ENCODE measurements at places on chromosomes 7 and 10. TPM values are rescaled to one million over a fixed set of nuclear protein-coding genes. Genes with fewer than 3 reads are reported as not detected.
A peak's percentile ranks its signal among the peaks of the same experiment; 100 is the strongest.

GRCh38 chr7:75789361-75789924 lies 17.4 kb upstream of the CCL26 start:
- H3K27me3 ChIP-seq, result no peaks in the 10 kb centered on the region
- DNase-seq, result no peak
- no peaks in the 10 kb centered on the region for H3K36me3 ChIP-seq
- H3K4me3 ChIP-seq, result no peak overlapping the region
- H3K27ac ChIP-seq, result no peak overlapping the region

DNA sequence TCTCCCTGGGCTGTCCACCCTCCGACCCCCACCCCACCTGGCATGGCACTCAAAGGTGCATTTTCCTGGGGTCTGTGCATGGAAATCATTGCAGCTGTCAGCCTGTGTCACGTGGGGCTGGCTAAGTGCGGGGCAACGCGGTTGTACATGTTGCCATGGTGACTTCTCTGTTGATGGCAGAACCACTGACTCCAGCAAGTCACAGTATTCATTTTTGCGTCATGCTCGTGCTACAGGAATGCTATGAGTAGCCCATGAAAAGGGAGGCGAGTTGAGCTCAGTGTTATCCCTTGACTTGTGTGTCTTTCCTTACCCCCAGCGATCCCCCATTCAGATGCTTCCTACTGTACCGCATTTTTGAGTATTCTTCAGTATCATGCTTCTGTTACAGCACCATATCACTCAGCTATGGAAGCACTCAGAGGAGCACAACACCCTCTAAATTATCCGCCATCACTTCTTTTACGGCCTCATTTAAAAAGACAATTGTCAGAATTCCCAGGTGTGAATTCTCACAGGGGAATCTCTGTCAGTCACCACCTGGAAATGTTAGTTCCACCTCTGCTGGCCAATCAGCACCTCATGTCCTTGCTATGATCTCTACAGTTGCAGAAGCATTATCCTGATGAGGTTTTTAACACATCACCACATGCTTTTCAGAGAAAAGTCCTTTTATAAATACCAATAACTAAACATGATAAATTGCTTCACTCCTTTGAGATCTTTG lies 194.4 kb upstream of the C7orf33 start:
- no peak overlapping the region for H3K4me3 ChIP-seq
- H3K36me3 ChIP-seq, result no peaks in the 10 kb centered on the region
- no peaks in the 10 kb centered on the region for H3K27me3 ChIP-seq
- DNase-seq, result no peak
- no peak overlapping the region for H3K27ac ChIP-seq

- no peaks in the 10 kb centered on the region for H3K36me3 ChIP-seq
- DNase-seq, result no peak
- H3K4me3 ChIP-seq, result no peak overlapping the region
- no peak overlapping the region for H3K27ac ChIP-seq
- no peaks in the 10 kb centered on the region for H3K4me1 ChIP-seq
- H3K27me3 ChIP-seq, result no peaks in the 10 kb centered on the region
These were observed 91.2 kb upstream of the AHR start for GRCh38 chr7:17207220-17207619.

- peak overlapping the region; percentile 64 for H3K27ac ChIP-seq
- H3K27me3 ChIP-seq, result no peaks in the 10 kb centered on the region
- peaks cover 10% of the 10 kb centered on the region for H3K4me1 ChIP-seq
- no peaks in the 10 kb centered on the region for H3K36me3 ChIP-seq
- no peak overlapping the region for H3K4me3 ChIP-seq
These were observed 363.4 kb downstream of the GRID1 start for GRCh38 chr10:86003201-86003621.

The SRRM3 gene
- 0.66 TPM for total RNA-seq

The TMEM236 gene
- 0.59 TPM for total RNA-seq

DNA sequence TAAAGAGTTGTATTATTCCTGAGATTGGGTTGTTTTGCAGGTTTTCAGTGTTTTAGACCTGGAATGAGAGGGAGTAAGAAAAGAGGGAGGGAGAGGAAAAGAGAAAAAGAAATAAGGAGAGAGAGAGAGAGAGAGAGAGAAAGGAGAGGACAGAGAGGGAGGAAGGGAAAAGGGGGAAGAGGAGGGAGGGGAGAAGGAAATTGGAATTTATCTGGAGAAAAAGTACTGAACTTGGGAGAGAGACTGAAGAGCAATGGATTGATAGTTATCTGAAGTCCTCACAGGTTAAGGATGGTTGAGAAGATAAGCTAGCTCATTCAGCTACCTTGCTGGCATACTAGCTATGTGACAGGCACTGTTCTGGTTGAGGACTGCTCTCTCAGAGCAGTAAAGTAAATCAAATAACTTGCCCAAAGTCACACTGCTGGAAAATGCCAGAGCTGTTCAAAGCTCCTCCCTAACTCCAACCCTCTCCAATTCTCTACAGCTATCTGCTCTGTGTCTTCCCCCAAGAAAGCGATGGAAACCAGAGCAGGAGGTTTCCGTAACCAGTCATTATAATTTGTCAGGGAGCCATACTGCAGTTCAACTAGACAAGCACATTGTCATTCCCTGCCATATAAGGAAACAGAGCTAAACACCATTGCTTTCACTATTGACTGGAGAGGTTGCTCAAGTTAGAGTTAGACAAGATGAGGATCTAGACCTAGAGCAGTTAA lies 10.7 kb downstream of the CALD1 start:
- no peaks in the 10 kb centered on the region for H3K27me3 ChIP-seq
- DNase-seq, result no peak

GRCh38 chr7:91082038-91082437 lies 182.2 kb upstream of the FZD1 start:
- no peak overlapping the region for H3K27ac ChIP-seq
- H3K4me1 ChIP-seq, result peaks cover 10% of the 10 kb centered on the region
- DNase-seq, result no peak
- no peak overlapping the region for H3K4me3 ChIP-seq

DNA sequence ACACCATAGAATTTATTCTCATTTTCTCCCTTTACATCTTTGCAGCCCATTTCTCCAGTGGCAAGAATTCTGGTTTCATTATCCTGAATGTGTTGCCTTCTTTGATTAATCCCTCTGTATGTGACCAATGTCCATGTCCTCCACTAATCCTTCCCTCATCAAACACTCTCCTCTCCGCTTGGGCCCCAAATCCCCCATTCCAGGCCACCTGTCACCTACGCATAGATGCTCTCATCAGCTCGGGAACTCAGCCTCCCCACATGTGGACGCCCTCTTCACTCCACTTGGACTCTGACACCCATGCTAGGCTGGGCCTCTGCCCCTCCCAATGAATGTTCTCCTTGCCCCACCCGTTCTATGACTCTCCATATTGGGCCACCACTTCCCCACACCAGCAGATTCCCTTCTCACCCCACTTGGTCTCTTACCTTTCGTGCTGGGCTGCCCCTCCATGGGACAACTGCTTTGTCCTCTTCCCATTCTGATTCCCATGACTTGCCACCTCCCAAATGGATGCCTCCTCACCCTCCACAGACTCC lies 18.7 kb upstream of the RBM20 start:
- no peak for DNase-seq
- no peak overlapping the region for H3K27ac ChIP-seq
- no peaks in the 10 kb centered on the region for H3K27me3 ChIP-seq

The ADAMTS14 gene
- not detected for total RNA-seq

DNA sequence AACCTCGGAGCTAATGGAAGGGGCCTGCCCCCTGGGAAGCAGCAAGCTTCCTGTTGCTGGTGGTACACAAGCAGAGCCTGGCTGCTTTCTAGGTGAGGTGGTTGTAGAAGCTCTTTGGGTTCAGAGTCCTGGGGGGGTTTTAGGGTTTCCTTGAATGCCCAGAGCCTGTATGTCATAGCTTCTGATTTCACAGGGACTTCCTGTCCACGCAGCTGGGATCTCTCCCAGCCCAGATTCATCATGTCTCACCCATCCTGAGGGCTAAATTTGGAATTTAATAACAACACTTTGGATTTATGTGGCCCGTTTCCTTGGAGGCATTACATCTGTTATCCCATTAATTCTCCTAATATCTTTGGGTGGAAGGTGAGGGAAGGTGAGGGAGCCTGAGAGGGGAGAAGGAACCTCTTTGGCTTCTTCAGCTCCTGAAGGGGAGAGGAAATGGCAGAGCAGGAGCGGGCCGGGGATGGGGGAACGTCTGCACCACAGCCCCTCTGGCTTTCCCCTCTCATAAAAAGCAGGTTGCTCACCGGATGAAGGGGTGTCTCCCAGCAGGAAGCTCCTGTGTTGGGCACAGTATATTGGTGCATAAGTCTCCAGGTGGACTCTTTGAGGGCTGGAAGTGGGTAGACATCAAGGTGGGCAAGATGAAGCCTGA lies 19.7 kb downstream of the RPS24 start:
- DNase-seq, result no peak
- no peak overlapping the region for H3K27ac ChIP-seq
- no peaks in the 10 kb centered on the region for H3K4me1 ChIP-seq
- no peak overlapping the region for H3K4me3 ChIP-seq
- H3K36me3 ChIP-seq, result no peaks in the 10 kb centered on the region

DNA sequence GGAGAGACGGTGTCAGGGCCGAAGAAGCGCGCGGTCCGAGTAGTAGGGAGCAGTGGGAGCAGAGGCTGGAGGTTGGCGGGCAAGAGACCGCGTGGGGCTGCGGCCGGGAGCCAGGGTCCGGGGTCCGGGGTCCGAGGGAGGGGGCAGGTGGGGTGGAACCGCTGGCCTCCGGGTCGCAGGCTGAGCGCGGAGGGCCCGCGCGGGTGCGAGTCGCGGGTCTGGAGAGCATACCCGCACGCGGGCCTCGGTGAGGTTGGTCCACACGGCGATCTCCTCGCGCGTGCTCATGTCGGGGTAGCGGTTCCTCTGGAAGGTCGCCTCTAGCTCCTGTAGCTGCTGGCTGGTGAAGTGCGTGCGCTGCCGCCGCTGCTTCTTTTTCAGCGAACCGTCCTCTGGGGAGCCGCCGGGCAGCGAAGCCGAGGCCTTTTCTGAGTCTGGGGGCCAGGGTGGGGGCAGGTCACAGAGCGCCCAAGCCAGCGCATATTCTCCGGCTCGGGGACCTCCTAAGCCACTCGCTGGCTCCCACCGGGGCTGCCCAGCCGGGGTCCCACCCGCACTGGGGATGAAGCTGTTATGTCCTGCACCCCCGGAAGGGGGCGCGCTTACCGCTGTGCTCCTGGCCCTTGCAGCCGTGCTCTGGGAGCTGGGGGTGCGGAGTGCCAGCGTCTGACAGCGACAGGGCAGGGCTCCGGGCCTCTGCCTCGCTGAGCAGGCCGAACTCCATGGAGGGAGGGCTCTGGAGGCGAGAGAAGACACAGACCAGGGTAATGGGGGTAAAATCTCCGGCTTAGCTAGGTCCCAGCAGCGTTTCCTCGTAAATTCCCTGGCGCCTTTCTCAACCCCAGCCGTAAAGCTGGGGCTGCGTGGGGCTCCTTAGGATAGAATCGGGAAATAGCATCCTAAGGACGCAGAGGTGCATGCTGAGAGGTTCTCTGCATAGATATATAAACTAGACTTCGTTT lies 5.5 kb downstream of the ELOVL3 start:
- DNase-seq, result peak; percentile 68
- peaks cover 25% of the 10 kb centered on the region for H3K4me1 ChIP-seq
- peak overlapping the region; percentile 5 for H3K27ac ChIP-seq
- peaks cover 7% of the 10 kb centered on the region for H3K27me3 ChIP-seq
- H3K36me3 ChIP-seq, result no peaks in the 10 kb centered on the region

DNA sequence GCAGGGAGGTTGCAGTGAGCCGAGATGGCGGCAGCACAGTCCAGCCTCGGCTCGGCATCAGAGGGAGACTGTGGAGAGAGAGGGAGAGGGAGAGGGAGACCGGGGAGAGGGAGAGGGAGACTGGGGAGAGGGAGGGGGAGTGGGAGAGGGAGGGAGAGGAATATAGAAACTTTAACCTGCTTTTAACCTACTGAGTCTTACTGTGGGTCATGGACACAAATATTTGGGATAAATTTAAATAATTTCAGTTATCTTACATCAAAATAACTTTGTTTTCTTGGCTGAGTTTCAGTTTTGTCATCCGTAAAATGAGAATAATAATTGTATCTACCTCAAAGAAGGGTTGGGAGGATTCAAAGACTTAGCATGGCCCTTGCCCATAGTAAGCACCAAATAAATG lies 319.8 kb downstream of the LRMDA start:
- H3K4me1 ChIP-seq, result no peaks in the 10 kb centered on the region
- no peaks in the 10 kb centered on the region for H3K36me3 ChIP-seq
- H3K27me3 ChIP-seq, result no peaks in the 10 kb centered on the region
- no peak overlapping the region for H3K4me3 ChIP-seq
- H3K27ac ChIP-seq, result no peak overlapping the region

The MYL10 gene
- total RNA-seq, result not detected

- DNase-seq, result peak; percentile 34
- H3K4me3 ChIP-seq, result no peak overlapping the region
- H3K4me1 ChIP-seq, result peaks cover 10% of the 10 kb centered on the region
- H3K36me3 ChIP-seq, result peaks cover 82% of the 10 kb centered on the region
- no peak overlapping the region for H3K27ac ChIP-seq
These were observed 43.3 kb upstream of the NFKB2 start for GRCh38 chr10:102352066-102352715.

DNA sequence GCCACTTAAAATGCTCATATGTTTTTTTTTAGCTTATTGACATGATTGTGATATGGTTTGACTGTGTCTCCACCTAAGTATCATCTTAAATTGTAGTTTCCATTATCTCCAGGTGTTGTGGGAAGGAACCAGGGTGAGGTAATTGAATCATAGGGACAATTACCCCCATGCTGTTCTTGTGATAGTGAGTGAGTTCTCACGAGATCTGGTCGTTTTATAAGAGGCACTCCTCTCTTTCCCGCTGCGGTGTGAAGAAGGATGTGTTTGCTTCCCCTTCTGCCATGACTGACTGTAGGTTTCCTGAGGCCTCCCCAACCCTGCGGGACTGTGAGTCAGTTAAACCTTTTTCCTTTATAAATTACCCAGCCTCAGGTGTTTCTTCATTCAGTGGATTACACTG lies 80.5 kb upstream of the ETV1 start:
- no peaks in the 10 kb centered on the region for H3K4me1 ChIP-seq
- no peak overlapping the region for H3K27ac ChIP-seq
- H3K36me3 ChIP-seq, result no peaks in the 10 kb centered on the region
- H3K4me3 ChIP-seq, result no peak overlapping the region

DNA sequence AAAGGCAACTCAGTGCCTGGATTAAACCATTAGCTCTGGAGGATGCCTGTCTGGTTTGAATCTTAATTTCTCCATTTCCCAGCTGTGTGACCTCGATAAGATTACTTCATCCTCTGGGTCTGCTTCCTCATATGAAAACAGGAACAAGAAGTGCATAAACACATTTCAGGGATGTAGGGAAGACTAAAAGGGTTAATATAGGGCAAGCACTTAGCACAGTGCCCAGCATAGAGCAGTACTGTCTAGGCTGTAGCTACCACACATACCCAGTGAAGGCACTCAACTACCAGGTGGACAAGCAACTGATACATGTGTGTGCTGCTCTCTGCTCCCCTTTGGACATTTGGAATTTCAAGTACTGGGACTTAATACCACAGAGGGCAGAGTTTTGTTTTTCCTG lies 85.4 kb downstream of the KCNMA1 start:
- no peak for DNase-seq
- H3K36me3 ChIP-seq, result no peaks in the 10 kb centered on the region
- H3K4me1 ChIP-seq, result peaks cover 27% of the 10 kb centered on the region
- no peaks in the 10 kb centered on the region for H3K27me3 ChIP-seq
- H3K4me3 ChIP-seq, result no peak overlapping the region

The BTRC gene
- total RNA-seq, result 19.3 TPM

Data from psoas muscle (tissue), 8 donors.